ENCODE measurements at places on chromosomes 3 and 15. TPM values are rescaled to one million over a fixed set of nuclear protein-coding genes. Genes with fewer than 3 reads are reported as not detected.
A peak's percentile ranks its signal among the peaks of the same experiment; 100 is the strongest.

DNA sequence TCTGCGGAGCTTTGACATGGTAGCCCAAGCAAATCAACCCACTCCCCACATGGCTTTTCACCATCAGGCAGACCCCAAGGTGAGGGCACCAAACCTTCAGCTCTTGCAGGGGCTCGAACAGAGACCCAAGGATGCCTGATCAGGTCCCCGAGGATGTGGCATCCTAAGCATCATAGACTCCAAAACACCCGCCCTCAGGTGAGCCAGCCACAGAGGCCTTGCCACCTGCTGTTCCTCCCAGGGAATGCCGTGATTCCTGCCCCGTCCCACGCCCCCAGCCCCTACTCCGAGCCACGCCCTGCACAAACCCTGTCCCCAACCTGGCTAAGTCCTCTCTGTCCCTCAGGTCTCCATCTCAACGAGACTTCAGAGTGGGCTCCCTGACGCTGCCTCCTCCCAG lies 34.7 kb upstream of the SLC41A3 start:
- no peak for DNase-seq

Gene PIK3CA
- 13.2 TPM for total RNA-seq

GRCh38 chr3:37520907-37521341 lies 340.8 kb upstream of the CTDSPL start:
- DNase-seq = peak; percentile 19

Gene TGM4
- total RNA-seq = not detected

Gene RTP1
- total RNA-seq = not detected

DNA sequence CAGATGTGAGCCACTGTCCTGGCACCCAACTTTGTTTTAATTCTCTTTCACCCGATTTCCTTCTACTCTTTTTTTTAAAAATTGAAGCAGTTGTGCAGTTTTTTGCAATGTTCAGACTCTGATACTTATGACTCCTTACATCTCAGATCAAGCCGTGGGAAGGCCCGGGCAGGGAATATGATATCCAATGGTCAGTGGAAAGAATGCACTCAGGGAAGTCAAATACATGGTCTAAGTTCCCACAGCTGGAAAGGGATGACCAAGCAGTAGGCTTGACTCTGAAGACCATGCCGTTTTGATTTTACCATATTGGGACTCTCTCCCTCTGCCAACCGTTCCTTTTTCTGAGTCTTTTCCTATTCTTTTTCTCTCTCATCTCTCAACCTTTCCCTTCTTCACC lies 157.2 kb downstream of the RPLP1 start:
- DNase-seq = no peak

- DNase-seq = no peak
Measured at GRCh38 chr3:49813497-49814174, at the start of gene UBA7. UBA7 (minus strand) TSS chr3:49813953; CDS start chr3:49813787, 166 bp downstream.

DNA sequence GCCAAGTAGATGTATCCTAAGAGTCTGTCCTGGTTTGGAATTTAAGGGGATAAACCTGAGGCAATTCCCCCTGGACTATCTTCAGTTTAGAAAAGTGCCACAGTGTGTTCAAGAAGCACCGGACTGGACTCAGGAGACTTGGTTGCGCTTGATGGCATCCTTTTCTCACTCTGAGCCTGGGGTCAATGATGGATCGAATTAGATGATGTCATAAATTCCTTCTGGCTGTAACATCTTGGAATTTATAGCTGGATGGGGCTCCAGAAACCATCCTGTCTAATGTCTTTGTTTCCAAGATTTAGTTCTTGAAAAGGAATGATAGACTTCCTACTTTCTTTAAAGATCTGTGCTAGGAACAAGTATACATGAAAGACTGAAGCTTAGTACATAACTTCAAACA lies 280.6 kb downstream of the LPP start:
- DNase-seq = no peak

DNA sequence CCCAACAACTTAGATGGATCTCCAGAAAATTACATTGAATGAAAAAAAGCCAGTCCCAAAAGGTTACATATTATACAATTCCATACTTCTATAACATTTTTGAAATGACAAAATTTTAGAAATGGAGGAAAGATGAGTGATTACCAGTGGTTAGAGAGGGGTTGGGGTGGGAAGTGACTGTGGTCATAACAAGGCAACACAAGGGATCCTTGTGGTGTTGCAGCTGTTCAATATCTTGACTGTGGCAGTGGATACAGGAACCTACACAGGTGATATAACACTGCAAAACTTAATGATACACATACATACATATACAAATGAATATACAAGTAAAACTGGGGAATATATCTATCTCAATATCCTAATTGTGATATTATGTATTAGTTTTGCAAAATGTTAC lies 9.6 kb downstream of the GOLGB1 start:
- no peak for DNase-seq

DNA sequence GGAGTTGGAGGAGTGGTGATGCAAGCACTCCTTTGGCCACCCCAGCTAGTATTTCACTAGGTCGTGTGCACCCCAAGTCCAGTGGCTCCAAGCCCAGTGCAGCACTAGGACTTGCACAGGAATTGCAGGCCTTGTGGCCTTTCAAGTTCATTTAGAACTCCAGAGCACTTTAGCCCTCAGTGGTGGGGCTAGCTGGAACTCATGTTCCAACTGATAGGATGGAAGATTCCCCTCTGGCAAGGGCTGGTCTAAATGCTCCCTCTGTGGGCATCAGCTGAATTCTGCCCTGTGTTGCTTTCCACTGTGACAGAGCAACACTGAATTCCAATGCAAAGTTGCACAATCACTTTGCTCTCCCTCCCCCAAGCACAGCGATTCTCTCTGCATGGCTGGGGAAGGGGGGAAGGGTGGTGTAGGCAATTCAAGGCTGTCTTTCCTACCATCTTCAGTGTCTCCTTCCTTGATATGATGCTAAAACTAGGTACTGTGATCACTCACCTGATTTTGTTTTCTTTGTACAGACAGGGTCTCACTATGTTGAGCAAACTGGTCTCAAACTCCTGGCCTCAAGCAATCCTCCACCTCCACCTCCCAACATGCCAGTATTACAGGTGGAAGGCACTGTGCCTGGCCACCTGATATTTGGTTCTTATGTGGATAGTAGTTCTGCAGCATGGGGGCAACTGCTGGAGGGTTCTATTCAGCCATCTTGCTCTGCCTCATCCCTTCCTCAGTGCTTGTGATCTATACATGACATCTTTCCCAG lies 10.3 kb downstream of the USF3 start:
- peak; percentile 57 for DNase-seq

GRCh38 chr15:46577767-46578166 lies 942.9 kb downstream of the SQOR start:
- DNase-seq = no peak

DNA sequence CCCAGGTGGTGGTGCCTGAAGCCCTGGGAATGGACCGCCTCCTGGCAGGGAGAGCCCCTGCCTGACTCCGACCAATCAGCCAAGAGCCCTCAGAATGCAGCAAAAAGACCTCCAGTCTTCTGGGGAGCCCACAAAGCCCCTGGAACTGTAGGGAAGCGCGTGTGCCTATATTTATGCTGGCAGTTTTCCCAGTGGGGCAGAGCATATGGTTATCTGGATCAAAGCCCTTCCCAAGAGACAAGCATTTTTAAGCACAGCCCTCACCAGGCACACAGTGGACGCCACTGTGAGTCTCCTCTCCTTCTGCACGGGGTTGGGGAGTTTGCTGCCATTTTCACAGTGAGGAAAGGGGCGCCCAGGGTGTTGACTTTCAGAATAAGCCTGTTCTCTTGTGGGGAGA lies 80.9 kb upstream of the RPL32 start:
- DNase-seq = no peak

DNA sequence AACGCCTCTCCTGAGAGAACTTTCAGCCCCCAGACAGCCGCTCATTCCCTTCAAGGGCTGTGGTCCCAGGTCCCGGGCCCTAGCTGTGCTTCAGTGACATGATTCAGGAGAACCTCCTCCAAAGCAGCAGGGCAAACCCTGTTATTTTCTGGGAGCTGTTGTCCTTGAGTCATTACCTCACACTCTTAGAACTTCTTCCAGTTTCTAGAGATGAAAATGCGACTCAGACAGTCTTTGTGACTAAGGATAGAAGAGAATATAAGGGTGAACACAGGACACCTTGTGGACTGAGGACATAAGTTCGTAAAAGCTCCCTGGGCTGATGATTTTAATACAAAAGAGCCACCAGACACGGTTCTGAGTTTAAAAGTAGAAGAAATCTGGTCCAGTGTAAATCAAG lies 203.8 kb downstream of the RORA start:
- DNase-seq = no peak

Gene LZTFL1
- 32.3 TPM for total RNA-seq

DNA sequence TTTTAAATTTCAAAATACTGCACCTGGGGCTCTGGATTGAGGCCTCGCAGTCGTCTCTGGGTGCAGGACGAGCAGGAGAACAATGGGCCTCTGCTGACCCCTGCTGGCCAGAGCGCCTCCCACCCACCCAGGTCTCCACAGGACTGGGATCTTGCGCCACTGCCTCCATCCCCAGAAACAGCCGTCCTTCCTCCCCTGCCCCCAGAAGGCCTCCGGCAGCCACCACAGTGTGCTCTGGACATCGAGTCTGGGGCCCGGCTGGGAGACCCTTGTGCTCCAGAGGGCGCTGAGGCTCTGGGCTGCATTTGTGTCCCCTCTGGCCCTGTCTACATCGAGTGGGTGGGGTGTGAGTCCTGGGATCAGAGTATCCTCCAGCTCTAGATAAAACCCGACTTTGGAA lies 6.7 kb upstream of the ACSBG1 start:
- DNase-seq = peak; percentile 84

Gene SNTN
- not detected for total RNA-seq

Gene INKA1
- 6.9 TPM for total RNA-seq

Gene CHDH
- 0.03 TPM for total RNA-seq

GRCh38 chr3:156551261-156551660 lies 3.7 kb downstream of the SSR3 start:
- DNase-seq = no peak

- no peak for DNase-seq
Measured at GRCh38 chr3:144463911-144464310, 492.3 kb downstream of the DIPK2A start.

- no peak for DNase-seq
Measured at GRCh38 chr15:100821327-100821726, 58.3 kb upstream of the ALDH1A3 start.

Gene TRIP4
- 13.5 TPM for total RNA-seq

- no peak for DNase-seq
Measured at GRCh38 chr3:94158512-94158911, 95.7 kb downstream of the NSUN3 start.

DNA sequence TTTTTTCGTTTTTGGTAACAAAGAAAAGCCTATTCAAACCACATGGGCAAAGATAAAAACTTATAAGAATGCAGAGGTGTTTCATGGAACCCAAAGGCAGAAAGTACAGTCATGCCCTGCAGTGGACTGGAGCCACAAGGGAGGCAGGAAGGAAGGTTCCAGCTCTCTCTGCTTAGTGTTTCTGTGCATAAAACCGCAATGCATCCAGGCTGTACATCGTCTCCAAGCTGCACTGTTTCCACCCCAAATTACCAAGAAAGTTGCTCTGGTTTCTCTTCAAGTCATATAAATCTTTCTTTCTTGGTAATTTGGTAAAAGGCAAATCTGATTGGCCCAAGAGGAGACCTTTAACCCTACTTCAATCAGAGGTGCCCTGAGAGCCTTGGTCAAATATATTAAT lies 15.8 kb downstream of the TRAT1 start:
- DNase-seq = no peak

Gene C3orf62
- 2.1 TPM for total RNA-seq

GRCh38 chr3:128770387-128770786 lies 44.4 kb downstream of the RAB7A start:
- DNase-seq = no peak

- no peak for DNase-seq
Measured at GRCh38 chr15:65286069-65286703, 497 bp downstream of the PARP16 start.

DNA sequence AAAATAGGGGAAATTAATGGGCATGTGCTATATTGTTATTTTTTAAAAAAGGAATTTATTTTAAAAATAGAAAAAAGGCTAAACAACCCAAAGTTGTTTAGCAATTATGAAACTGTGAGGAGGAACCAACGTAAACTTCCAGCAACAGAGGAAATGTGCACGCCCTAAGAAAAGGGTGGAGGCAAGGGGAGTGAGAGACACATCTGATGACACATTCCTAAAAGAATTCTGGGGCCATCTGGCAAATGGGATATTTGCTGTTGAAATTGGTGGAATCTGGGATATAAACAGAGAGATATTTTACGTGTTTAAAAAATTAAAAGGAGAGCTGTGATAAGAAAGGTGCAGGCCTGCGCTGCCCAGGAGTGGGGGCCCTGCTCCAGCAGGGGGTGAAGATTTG lies 50.8 kb upstream of the MUC13 start:
- DNase-seq = no peak

Gene CDCP1
- total RNA-seq = not detected

GRCh38 chr3:195250473-195251251 lies 20.3 kb downstream of the XXYLT1 start:
- peak; percentile 49 for DNase-seq

Gene TMCO5A
- total RNA-seq = not detected

Gene CFAP20DC
- 5.7 TPM for total RNA-seq

GRCh38 chr3:15310491-15311370 lies 21.7 kb downstream of the SH3BP5 start:
- DNase-seq = peak; percentile 30

Data from SK-MEL-5 (cell line).